ENCODE measurements at places on chromosomes 3 and 15.

GRCh38 chr15:41804916-41805666, 22.8 kb upstream of the JMJD7 start:
- no peaks in the 10 kb centered on the region for H3K36me3 ChIP-seq
- DNase-seq, result no peak
- no peaks in the 10 kb centered on the region for H3K27me3 ChIP-seq
- H3K4me1 ChIP-seq, result peaks cover 19% of the 10 kb centered on the region

DNA sequence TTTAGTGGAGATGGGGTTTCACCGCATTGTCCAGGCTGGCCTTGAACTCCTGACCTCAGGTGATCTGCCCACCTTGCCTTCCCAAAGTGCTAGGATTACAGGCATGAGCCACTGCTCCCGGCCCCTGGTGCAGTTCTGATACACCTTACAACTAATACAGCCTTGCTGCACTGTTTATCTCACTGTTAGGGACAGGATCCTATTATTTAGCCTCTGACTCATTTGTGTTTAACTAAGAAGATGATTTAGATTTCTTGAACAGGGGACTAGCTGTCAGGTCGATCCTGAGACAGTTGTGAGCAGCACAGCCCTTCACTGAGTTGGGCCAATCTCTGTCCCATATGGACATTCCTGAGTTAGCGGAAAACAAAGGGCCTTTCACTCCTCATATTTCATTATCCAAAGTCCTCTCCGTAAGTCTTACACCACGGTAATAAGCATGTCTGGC, 19.2 kb downstream of the GYG1 start:
- H3K4me3 ChIP-seq, result no peak overlapping the region
- DNase-seq, result no peak
- no peaks in the 10 kb centered on the region for H3K27me3 ChIP-seq
- no peak overlapping the region for H3K27ac ChIP-seq

GRCh38 chr15:90559119-90559518, 29.4 kb downstream of the CRTC3 start:
- H3K4me3 ChIP-seq, result no peak overlapping the region
- H3K27ac ChIP-seq, result peak overlapping the region; percentile 91
- DNase-seq, result no peak
- no peaks in the 10 kb centered on the region for H3K36me3 ChIP-seq
- H3K4me1 ChIP-seq, result peaks cover 55% of the 10 kb centered on the region
- H3K27me3 ChIP-seq, result no peaks in the 10 kb centered on the region

GRCh38 chr3:29153811-29154210, 127.1 kb upstream of the RBMS3 start:
- no peaks in the 10 kb centered on the region for H3K27me3 ChIP-seq
- H3K4me1 ChIP-seq, result no peaks in the 10 kb centered on the region
- no peaks in the 10 kb centered on the region for H3K36me3 ChIP-seq

- no peak overlapping the region for H3K4me3 ChIP-seq
- no peaks in the 10 kb centered on the region for H3K27me3 ChIP-seq
- no peaks in the 10 kb centered on the region for H3K4me1 ChIP-seq
- H3K27ac ChIP-seq, result no peak overlapping the region
- no peaks in the 10 kb centered on the region for H3K36me3 ChIP-seq
Measured at GRCh38 chr3:126676919-126677705, 22.2 kb upstream of the TXNRD3 start.

GRCh38 chr3:22671848-22672247, 531.3 kb upstream of the UBE2E2 start:
- no peaks in the 10 kb centered on the region for H3K4me1 ChIP-seq
- no peak overlapping the region for H3K27ac ChIP-seq
- H3K4me3 ChIP-seq, result no peak overlapping the region
- peak; percentile 5 for DNase-seq
- H3K27me3 ChIP-seq, result no peaks in the 10 kb centered on the region
- no peaks in the 10 kb centered on the region for H3K36me3 ChIP-seq

GRCh38 chr3:12946251-12946648, 104.9 kb upstream of the RPL32 start:
- H3K27me3 ChIP-seq, result no peaks in the 10 kb centered on the region
- H3K4me1 ChIP-seq, result peaks cover 45% of the 10 kb centered on the region
- no peaks in the 10 kb centered on the region for H3K36me3 ChIP-seq
- no peak overlapping the region for H3K27ac ChIP-seq
- no peak for DNase-seq
- no peak overlapping the region for H3K4me3 ChIP-seq
